Immature natural killer cell (primary cell): ENCODE measurements at places on chromosomes 2 and 18.

GRCh38 chr2:101792208-101792607 lies 94.7 kb downstream of the MAP4K4 start:
- no peak for DNase-seq

- no peak for DNase-seq
Measured at GRCh38 chr18:6610466-6610865, 119.0 kb upstream of the ARHGAP28 start.

GRCh38 chr2:12430407-12431133 lies 286.2 kb upstream of the TRIB2 start:
- DNase-seq = peak; percentile 30

DNA sequence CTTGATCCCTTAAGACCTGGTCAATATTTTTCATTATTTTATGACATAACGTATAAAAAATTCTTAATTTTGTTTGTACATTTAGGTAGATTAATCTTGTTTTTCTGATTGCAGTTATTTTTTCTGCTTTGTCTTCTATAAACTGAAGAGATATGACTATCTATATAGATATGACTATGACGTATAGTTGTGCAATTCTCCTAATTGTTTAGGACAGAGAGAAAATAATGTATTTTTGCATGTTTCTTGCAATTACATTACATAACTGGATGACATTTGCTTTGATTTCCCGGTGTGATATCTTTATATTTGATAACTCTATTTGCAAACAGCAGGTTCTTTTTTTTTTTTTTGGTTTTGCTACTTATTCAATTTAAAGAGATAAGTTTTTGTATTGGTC lies 310.2 kb upstream of the REG3G start:
- DNase-seq = no peak

DNA sequence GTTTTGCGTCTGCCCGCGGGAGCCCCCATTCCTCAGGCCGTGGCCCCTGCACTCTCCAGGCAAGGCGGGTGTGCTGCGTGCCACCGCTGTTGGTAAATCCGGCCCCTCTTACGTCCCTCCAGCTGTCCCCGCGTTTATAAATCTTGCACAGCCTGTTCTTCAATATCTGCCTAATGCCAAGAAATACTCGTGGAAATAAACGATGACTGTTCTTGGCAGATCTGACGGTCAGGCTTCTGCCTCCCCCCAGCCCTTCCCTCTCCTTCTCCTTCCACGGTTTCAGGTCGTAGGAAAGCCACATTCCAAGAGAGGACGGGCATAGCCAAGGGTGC lies 20.5 kb downstream of the ODC1 start:
- DNase-seq = no peak

DNA sequence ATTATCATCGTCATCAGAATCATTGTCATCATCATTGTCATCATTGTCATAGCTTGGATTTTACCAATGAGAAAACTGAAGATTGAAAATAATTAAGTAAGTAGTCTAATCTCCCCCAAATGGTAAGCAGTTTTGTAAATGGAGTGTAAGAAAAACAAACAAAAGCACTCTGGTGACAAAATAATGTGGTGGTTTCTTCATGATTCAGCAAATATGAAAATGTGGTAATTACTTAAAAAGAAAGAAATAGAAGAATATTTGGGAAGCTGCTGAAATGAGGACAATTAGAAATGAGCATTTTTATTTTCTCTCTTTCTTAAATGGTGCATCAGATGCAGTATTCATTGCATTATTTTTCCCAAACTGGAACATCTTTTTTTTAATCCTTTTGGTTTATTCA lies 514.4 kb downstream of the DCDC2C start:
- DNase-seq = no peak

DNA sequence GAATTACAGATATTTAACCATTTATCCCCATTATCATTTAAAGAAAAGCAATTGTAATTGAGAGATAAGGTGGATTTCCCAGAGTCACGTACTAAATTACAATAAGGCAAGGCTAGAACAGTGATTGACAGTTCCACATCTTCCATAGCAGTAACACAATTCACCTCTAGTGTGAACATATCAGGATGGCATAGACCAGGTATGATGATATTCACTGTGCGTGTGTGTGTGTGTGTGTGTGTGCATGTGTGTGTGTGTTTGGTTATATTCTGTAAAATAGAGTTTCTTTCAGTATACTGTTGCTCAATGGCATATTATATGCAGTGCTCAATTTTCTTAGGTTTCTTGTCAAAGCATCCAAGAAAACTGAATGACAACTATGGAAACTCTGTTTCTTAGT lies 1.7 kb downstream of the SCN2A start:
- no peak for DNase-seq

- DNase-seq = no peak
Measured at GRCh38 chr2:126655051-126655450, 907 bp upstream of the GYPC start.

- DNase-seq = no peak
Measured at GRCh38 chr2:119485336-119486110, 38.8 kb downstream of the SCTR start.

GRCh38 chr18:76837071-76837470 lies 14.7 kb downstream of the ZNF236 start:
- no peak for DNase-seq

DNA sequence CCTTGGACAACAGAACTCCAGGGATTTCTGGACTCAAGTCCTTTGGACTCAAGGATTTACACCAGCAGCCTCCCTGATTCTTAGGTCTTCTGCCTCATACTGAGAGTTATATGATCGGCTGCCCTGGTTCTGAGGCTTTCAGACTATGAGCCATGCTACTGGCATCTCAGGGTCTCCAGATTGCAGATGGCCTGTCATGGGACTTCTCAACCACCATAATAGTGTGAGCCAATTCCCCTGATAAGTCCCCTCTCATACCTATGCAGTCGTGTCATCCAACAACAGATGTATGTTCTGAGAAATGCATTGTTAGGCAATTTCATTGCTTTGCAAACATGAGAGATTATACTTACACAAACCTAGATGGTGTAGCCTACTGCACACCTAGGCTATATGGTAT lies 61.4 kb upstream of the MSTN start:
- no peak for DNase-seq

DNA sequence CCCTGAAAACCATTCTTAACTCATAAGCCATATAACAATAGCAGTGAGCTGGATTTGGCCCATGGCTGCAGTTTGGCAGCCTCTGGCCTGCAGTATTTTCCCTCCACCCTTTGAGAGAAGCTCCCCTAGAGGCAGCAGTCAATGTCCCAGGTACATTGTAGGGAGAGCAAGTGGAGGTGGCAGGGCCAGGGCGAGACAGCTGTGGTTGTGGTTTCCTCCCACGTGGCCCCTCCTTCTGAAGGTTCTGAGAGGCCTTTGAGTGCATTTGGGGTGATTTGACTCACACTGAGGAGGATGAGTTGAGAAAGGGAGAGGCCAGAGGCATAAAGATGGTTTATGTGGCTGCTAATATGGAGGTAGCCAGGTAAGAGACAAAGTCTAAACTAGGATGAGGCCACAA lies 45.5 kb upstream of the LDAH start:
- DNase-seq = no peak

GRCh38 chr18:52822160-52822559 lies 482.2 kb downstream of the DCC start:
- DNase-seq = no peak

DNA sequence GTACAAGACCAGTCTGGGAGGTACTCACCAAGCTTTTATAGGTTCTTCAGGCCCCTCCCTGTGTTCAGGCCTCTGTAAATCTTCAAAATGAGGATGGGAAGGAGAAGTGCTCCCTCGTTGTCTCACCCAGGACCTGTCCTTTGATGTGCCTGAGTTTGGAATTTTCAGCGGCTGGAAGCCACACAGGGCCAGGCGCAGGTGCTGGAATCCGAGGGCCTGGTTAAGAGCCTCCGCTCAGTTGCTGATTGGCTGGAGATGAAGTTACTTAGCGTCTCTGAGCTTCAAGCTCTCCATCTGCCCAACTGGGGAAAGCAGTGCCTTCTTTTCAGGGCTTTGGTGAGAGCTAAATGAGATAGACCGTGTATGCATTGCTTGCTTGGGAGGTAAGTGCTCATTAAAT lies 30.0 kb downstream of the HJURP start:
- DNase-seq = no peak

- DNase-seq = peak; percentile 9
Measured at GRCh38 chr2:173076581-173077345, 1.1 kb downstream of the MAP3K20 start.

- DNase-seq = no peak
Measured at GRCh38 chr2:16629770-16630169, 35.9 kb downstream of the CYRIA start.

DNA sequence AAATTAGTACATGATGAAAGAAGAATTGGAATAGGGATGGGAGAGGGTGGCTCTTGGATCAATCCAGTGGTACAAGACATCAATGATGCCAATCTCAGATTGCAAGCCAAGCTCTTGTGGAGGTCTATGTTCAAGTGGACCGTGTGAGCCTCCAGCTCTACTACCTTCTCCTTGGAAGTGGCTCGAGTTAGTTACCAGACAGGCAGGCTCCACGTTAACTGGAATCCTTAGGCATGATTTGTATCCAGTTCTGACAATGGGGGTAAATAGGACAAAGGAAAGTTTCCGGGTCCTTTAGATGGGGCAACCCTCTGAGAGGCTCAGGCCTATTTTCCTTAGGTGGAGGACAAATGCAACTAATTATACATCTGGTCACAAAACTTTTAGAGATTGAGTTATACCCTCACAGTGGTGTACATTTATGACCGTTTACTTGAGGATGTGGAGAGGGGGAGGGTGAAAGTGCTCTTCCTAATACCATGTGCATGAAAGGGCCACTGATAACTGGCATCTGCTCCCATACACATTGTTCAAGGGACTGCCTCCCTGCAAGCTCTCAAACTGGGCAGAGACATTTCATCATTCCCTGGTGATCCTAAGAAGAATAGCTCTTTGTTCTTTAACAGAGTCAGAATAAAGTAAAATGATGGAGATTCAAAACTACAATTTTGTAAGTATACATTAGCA lies 180.2 kb downstream of the SOCS6 start:
- no peak for DNase-seq

DNA sequence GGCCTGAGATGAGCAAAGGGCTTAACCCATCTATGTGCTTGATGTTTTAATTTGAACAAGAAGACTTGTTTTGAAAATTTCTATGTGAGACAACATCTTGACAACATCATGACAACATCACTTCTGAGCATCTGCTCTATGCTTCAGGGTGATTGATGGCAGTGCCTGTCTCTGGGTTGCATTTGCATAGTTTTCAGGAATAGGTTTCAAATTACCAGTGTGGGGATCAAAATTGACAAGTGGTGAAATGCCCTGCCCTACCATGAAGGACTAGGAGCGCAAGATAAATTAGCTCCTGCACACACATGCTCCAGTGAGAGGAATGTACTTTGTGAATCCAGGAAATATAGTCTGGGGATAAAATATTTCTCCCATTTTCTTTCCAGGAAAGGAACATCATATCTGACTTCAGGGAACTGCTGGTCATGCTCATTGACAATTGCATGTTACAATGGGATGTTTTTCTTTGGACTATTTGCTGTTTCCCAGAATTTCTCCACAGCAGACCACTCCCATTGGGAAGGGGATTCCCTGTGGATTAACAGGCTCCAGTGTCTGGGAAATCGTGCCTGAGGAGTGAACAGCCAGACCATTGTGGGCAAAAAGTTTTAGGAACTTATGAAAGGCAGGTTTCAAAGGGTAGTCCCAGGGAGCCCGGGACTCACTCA lies 45.3 kb upstream of the IL1R2 start:
- DNase-seq = no peak

DNA sequence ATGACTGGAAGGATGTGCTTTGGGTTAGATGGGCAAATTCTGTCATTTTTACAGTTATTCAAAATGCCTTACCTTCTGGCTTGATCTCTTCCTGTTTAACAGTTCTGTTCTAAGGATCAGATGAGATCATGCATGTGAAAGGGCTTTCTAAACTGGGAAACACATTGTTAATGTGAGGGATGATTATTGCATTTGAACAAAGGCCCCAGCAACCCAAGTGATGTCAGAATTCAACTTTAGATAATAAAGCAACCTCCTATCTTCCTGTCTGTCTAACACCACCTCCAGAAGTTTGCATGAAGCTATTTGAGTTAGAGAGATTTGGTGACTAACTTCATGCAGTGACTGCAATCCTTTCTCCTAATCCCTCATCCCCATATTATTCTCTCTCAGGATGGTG lies 77.8 kb upstream of the B3GNT2 start:
- no peak for DNase-seq

- no peak for DNase-seq
Measured at GRCh38 chr2:209662021-209662420, 109.6 kb upstream of the UNC80 start.

DNA sequence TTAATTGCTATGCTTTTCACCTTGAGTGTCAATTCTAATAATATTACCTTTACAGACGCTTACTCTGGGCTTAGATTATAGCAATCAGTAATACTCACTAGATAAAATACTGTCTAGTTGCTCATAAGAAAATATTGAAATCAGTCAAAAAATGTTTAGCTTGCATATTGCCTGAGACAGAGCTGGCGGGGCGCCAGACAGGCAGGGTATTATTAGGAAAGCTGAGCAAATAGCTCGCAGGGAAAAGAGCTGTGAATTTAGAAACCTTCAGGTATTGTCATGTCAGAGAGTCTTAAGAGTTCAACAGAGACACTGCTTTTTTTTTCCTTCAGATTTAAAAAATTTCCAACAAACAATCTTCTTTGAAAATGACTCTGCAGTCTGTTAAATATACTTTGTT lies 118.4 kb downstream of the MEIS1 start:
- no peak for DNase-seq
